ENCODE measurements at places on chromosomes 6 and 20.
A peak's percentile ranks its signal among the peaks of the same experiment; 100 is the strongest.

- DNase-seq: no peak
These were observed 21.6 kb downstream of the SOBP start for GRCh38 chr6:107511511-107511993.

DNA sequence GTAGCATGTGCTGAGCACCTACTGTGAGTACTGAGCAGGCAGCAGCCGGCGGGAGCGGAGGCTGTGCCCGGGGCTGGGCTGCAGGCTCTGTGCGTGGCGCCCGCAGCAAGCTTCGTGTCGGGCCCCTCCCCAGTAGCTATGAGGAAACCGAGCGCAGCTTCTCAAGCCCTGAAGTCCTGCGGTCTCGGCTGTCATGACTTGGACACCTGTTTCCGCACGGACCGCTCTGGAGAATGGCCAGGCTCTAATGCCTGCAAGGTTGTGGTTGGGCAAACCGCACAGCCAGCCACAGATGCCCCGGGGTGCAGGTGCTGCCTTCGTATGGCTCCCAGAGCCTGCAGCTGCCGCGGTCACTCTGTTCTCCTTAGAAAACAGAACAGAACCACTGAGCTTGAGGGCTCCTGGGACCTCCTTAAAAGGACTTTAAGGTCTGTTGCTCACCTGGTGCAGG is 33.7 kb downstream of the PYGB start:
- no peak for DNase-seq

GRCh38 chr6:150866991-150867501 is 1.5 kb downstream of the MTHFD1L start:
- no peak for DNase-seq

DNA sequence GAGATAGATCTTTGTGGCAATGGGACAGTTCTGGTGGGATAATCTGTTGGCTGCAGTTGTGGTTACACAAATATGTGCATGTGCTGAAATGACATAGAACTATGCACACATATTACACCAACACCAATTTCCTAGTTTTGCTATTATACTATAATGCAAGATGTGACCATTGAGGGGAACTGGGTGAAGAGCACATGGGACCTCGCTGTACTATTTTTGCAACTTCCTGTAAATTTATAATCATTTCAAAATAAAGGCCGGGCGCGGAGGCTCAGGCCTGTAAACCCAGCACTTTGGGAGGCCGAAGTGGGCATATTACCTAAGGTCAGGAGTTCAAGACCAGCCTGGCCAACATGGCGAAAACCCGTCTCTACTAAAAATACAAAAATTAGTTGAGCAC is 8.7 kb downstream of the ARMC12 start:
- no peak for DNase-seq

DNA sequence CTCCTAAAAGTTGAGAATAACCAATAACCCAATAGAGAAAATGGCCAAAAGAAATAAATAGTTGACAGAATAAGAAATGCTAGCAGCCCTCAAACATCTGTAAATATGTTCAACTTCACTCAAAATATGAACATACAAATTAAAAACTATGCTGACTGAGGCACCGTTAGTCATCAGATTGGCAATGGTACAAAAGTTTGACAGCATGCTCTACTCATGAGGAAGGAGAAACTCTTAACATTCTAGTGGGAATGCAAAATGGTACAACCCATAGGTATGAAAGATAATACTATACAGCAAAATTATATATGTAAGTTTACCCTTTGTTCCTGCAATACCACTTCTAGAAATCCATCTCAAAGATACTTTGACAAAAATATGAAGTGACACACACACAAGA is 1.6 kb upstream of the ZSCAN12 start:
- no peak for DNase-seq

GRCh38 chr6:144493035-144493910 is 208.1 kb downstream of the UTRN start:
- no peak for DNase-seq

DNA sequence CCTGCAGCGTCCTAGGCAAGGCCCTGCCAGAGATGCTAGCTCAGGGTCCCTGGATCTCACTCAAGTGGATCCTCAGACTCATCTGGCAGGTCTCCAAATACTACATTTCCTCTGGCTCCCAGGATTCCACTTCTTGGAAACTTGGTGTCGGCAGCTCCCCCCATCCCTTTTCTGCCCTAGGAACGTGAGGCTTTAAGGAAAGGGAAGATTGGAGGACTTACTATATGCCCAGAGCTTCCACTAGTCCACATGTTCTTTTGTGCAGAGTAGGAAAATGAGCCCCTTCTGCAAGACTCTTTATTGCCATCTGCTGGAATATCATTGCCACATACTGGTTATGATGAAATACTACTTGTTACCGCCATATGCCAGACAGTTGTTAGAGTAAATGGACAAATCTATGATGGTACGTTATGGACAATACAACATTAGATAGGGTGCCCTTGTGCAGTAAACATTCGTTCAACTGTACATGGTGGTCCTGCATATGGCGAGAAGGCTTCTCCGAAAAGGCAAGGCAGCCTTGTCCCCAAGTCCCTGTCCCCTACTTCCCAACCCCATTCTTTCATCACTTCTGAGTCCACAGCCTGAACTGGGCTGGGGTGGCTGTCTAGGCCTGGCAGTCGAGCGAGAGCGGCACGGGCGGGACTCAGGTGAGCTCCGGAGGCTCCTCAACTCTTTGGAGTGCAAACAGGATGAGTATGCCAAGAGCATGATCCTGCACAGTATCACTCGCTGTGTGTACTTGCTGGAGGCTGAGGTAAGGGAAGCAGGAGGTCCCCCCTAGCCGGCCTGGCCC is 780 bp downstream of the ARMC12 start:
- DNase-seq: no peak

DNA sequence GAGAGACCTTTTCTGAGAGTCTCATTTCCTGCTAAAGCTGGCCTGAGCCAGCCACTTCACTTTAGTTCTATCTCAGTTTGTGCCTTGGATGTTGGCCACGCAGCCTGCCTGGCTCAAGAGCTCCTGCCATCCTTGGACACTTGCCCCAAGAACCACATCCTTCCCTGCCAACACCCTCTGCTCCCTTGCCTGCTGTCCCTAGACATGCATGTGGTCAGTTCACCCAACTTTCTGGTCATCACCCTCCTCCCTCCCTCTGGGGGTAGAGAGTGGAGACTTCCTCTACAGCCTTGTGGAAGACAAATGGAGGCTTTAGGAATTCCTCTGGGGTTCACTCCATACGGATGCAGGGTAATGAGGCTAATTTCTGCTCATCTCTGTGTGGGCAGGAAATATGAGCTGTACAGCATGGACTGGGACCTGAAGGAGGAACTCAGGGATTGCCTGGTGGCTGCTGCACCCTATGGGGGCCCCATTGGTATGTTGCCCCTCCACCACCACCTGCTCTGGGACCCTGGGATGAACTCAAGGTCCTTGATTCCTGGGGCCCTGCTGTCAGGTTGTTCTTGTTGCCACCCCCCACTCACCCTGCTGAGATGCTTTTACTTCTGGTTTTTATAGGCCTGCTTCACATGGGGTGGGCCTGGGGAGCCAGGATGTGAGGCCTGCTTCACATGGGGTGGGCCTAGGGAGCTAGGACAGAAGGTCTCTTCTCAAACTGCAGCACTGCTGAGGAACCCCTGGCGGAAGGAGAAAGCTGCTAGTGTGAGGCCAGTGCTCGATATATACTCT is 13.8 kb upstream of the PTPRA start:
- DNase-seq: no peak

DNA sequence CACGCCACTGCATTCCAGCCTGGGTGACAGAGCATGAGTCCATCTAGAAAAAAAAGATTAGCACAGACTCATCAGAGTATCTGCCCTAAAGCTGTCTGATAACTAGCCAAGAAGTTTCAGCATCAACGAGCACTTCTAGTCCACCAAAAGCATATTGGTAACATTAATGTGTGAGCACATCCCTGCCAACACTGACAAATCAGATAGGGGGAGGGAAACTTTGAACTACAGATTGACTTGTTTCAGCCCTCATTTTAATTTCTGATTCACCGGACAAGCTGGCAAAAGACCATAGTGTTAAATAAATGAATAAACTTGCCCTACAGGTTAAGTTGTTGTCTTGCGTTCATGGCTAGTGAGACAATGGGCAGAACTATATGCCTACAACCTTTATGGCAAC is 7.7 kb upstream of the SEC63 start:
- DNase-seq: no peak

- DNase-seq: no peak
These were observed 347.3 kb downstream of the THBS2 start for GRCh38 chr6:168906391-168906790.

GRCh38 chr20:10094566-10095173 is 59.9 kb downstream of the ANKEF1 start:
- no peak for DNase-seq

DNA sequence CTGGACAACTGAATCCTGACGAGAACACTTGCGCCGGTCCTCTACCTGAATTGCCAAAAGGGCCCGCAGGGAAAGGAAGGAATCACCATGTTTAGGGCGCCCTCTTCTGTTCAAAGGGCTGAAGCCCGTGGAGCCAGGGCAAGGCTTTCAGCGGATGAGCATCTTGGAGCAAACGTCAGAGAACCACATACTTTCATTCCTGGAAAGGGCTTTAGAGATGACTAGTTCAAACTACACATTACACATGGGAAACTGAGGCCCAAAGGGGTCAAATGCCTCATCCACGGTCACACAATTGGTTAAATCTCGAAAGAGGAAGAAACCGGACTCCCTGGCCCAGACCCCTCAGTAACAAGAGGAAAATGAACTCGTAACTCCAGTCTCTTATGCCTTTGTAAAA is 11.5 kb upstream of the ZNF133 start:
- peak; percentile 48 for DNase-seq

- DNase-seq: peak; percentile 71
These were observed 1.5 kb downstream of the SIGLEC1 start for GRCh38 chr20:3710703-3711483.

GRCh38 chr6:51684603-51685002 is 402.8 kb downstream of the PKHD1 start:
- no peak for DNase-seq

DNA sequence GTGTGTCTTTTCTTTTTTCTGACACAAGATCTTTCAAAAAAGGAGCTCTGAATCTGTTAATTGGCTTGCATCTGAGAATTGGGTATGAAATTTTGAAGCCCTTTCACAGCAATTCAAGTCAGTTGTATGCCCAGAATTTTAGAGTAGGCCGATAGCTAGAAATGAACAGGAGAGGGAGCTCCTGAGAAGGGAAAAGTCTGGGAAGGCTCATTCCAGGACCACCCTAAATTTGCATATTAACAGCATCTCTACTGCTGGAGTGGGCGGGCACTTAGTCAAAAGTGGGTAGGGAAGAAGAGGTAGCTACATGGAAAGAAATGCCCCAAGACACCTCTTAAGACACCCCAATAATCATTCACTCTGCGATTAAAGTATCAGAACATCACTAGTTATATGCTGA is 928.3 kb downstream of the TBC1D32 start:
- no peak for DNase-seq

GRCh38 chr6:38364127-38364526 is 275.6 kb downstream of the BTBD9 start:
- no peak for DNase-seq

Data from stimulated activated CD4-positive, alpha-beta T cell treated with anti-CD3 and anti-CD28 coated beads, Interleukin-1b, Interleukin-23, amount 100 ng/mL, for 24 hours (primary cell).